ENCODE measurements at places on chromosomes 2 and 18.

- DNase-seq: no peak
Observed at GRCh38 chr18:79733135-79733701, 53.6 kb downstream of the CTDP1 start.

DNA sequence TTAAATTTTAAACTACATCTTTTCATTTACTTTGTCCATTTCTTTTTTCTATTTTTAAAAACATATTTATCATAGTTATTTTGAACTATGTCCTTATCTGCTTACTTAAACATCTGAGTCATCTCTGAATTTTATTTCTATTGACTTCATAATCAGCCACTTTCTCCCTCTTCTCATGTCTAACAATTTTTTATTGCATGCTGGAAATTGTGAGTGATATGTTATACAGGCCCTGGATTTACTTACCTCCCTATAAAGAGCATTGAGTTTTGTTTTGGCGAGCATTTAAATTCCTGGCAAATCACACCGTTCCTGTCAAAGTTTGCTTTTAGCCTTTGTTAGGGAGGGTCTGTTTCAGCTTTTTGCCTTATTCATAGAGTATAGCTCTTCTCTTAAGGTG lies 39.3 kb downstream of the KCNIP3 start:
- no peak for DNase-seq

- DNase-seq: no peak
Observed at GRCh38 chr2:199273042-199273511, 184.7 kb downstream of the SATB2 start.

- DNase-seq: no peak
Observed at GRCh38 chr2:166892397-166892796, 4.1 kb downstream of the XIRP2 start.

DNA sequence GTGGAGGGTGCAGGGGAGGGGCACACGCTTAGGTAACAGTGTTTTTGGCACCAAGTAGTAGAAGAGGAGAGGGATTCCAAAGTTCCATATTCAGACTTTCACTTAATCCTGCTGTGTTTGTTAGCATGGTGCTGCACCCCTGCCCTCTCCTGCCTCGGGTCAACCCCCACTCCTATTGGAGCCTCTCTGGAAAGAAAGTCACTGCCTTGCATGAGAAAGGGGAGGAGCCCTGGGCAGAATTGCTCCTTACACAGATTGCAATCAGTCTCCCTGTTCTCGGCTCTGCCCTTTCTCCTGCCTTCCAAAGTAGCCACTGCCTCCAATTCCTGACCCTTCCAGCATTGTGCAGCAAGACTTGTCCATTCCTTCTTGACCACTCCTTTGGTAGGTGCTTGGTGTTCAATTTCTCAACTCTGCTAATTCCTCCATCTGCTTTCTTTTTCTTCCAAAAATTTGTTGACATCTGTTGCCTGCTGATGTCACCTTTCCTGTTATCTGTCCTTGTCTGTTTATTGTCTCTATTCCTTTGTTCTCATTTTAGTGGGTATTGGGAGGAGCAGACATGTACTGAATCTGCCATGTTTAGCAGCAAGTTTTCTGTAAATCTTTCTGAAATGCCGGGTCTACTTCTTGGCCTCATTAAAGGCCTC lies 225.4 kb downstream of the LOXHD1 start:
- no peak for DNase-seq

GRCh38 chr2:222707689-222708273 lies 36.3 kb downstream of the MOGAT1 start:
- no peak for DNase-seq
